CD4-positive, alpha-beta T cell treated with Interleukin-15 for 4 hours (primary cell): ENCODE measurements at places on chromosomes 6 and 20.

DNA sequence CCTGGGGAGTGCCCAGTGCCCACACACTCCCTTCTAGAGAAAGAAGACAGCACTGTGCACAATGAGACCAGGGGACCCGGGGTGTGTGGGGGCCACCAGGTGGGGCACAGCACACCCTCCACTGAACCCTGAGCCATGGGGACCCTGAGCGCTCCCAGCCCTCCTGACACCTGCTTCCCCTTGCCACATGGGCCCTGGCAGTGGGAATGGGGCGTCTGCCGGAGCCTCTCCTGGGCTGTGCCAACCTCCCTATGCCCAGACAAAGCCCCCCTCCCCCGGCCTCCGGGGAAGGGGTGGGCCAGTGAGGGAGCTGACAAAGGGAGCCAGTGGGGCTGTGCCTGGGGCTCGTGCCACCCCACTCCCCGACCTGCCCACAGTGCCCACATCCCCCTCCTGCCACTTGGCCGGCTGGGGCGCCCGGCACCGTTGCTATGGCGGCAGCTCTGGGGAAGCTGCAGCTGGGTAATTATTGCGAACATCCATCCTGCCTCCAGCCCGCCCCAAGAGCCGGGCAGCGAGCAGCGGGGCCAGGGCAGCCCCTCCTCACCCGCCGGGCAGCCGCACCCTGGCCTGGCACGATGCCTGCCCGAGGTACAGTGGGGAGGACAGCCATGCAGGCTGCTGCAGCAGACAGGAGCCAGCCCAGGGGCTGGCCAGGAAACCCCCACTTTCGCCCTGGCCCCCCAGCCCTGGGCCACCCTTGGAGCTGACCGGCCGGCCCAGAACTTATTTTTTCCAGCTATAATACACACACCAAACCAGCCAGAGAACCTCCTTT lies 41.9 kb upstream of the NOL4L start:
- no peak for DNase-seq

- DNase-seq = no peak
These were observed 84.5 kb upstream of the LRFN2 start for GRCh38 chr6:40671694-40672050.

DNA sequence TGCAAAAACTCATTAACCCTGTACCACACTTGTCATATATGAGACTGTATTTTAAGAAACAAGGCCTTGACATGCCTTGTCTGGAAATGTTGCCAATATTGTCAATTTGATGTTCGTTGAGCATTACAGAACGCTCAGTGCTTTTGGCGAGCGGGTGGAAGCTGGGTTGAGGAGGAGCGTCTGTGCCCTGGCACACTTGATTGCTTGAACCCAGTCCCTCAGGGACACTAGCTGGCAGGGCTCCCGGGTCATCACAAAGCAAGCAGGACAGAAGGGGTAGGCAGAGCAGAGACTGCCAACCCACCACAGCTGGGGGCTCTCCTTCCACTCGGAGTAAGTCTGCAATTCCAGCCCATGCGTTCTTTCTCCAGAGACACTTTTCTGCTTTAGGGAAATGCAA lies 286.3 kb downstream of the KHDC1L start:
- no peak for DNase-seq

GRCh38 chr20:14701326-14701725 lies 363.9 kb upstream of the FLRT3 start:
- no peak for DNase-seq

- DNase-seq = no peak
These were observed 43.6 kb downstream of the ADGRF1 start for GRCh38 chr6:46998436-46999017.

DNA sequence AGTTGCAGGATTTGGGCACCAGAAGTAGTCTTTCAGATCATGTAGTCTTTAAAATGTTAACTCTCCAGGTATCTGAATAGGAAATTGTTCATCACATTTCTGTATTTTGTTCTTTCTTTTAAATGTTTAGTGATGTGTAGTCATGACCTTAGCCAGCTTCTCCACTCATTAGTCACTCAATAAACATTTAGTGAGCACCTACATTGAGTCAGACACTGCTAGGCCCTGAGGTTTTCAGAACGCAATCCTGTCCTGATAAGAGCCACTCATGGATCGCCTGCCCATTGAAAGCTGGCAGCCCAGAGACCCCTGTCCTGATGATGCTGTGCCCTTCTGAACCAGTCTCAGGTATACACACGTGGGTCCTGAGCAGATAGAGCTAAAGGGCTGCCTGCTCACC lies 163.4 kb upstream of the HEY2 start:
- DNase-seq = no peak

GRCh38 chr6:111201244-111201554 lies 113.9 kb downstream of the SLC16A10 start:
- no peak for DNase-seq

DNA sequence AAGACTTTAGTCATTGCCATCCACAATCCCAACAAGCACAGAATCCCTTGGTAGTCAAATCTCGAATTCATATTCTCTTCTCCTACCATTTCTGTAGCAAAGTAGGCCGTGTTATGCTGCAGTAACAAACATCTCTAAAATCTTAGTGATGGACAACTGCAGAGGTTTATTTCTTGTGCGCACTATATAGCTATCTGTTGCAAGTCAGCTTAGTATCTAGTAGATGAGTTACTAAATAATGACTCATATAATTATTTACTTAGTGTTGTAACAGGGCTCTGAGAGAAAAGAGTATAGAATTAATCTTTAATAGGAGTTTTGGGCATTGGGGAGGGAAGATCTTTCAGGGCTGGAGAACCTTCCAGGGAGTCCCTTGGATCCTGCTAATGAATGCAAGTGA lies 73.3 kb downstream of the CAP2 start:
- DNase-seq = no peak

- DNase-seq = no peak
These were observed 16.3 kb downstream of the GSTA3 start for GRCh38 chr6:52893221-52893620.

- DNase-seq = no peak
These were observed 27.0 kb downstream of the CBFA2T2 start for GRCh38 chr20:33516882-33517281.

DNA sequence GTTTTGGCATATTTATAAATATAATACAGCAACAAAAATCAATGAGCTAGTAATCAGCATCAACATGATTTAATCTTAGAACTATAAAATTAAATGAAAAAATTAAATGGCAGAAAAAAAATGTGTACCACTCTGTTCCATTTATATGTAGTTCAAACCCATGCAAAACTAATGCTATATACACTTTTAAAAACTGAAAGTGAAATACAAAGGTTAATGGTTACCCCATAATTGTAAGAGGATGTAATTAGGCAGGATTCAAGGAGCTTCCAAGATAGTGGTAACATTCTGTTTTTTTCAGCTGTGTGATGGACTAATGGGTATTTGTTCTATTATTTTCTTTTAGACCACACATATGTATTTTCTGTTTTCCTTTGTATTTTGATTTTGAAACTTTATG lies 492.1 kb downstream of the UTRN start:
- DNase-seq = no peak

DNA sequence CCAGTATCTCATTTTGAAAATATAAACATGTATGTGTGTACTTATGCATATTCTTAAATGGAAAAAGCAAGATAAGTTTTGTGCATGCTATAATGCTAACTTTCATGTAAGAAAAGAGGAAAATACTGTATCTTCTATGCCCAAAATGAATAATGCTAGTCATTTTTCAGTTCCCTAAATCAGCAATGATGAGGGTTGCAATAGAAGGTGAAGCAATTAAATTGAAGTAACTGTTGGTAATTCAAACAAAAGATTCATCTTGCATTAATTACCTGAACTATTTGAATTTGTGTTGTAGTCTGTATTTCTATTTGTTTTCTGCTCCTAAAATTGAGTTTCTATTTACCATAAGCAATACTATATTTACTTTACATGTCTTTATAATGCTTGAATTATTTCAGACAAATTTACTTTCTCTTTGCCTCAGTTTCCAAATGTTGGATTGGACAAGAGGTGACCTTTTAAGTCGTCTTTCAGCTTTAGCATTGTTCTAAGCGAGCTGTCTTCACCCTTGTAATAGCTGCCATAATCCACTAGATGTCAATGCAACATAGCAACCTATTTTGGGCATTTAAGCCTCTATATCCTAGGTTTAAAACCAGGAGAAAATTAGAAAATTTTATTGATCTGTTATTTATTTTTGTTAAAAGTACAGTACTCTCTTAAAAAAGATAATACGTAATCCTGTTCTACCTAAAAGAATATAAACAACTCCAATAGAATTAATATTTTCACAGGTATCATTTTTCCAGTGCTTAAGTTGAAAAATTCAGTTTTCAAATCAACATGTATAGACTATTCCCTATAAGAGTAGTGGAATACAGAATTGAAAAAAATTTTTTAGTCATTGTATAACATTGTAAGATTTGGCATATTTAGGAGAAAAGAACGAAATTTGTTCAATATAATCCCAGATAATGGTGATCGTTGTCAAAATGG lies 52.3 kb upstream of the IFNGR1 start:
- peak; percentile 52 for DNase-seq

GRCh38 chr20:4127344-4127743 lies 112.0 kb upstream of the RNF24 start:
- DNase-seq = no peak

DNA sequence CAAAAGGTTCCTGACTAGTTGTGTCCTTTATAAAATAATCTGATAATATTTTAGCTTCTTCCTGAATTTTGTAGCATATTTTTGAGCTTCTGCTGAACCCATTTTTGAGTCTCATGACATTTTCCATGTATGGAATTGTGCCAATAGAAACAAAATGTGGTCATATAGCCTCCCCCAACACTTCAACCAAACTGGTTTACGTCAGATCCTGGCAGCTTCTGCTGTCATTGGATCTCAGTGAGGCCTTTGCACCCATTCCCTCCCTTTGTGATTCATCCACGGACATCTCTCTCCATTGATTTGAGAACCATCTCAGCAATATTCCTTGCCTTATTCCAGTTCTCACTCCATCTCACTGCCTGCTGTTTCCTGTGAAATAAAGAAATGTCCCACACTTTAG lies 166.0 kb upstream of the PROKR2 start:
- no peak for DNase-seq

DNA sequence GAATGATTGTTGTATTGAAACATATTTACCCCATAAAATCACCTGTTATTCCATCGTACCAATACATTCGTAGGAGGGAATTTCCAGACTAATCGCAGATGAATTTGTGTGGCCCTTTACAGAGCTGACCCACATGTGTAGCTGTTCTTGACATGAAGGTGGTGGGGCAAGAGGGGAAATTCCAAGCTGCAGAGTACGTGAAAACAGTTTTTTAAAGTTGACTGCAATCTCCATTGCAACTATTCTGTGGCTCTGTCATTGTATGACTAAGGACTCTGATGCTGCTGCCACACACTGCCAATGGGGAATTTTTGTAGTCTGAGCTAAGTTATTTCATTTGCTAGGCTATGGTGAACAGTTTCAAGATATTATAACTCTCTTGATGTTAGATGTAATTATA lies 46.4 kb upstream of the ADTRP start:
- no peak for DNase-seq

DNA sequence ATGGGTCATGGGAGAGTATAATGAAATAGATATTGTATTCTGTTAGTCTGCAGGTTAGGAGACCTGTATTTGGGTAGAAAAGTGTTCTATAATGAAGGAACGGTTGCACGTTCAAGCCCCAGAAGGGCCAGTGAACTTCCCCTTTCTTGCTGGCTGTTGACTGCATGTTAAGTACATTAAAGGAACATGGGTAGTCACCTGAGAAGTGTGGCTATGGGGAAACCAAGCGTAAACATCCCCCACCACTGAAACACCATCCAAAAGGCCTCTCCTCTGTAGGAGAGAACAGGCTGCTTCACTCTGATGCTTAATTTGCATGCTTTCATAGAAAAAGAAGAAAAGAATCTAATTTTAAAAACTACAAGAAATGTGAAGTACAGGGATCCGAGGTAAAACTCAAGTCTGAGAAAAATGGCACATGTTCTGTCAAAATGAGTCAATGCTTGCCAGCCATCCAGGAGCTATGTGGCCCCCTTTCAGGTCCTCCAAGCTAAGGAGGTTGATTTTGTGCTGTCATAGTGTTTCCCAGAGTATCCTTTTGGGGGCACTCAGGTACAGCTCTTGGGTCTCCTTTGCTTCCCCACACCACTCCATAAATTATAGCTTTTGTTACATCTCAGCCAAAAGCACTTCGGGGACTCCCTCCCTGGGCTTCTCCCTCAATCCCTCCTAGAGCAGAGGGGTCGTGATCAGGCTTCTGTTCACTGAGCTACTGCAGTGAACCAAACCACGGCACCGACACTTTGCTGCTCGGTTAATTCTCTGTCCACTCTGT lies 283.7 kb upstream of the AGPAT4 start:
- no peak for DNase-seq

DNA sequence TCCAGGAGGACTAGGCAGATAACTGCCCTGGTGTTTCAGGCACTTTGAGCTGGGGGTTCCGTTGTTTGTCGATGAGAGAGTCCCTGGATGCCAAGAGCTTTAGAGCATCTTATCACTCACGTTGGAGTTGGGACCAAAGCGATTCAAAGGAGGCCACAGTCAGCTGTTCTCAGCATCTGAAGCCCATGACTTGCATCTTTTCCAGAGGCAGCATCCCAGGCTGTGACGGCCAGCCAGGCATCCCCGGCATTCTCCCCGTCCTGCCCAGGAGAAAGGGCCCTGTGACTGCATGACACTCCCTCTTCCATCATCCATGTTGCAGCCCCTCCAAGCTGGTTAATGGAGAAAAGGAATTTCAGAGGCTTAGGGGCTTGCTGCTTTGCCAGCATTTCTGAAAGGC lies 520.3 kb downstream of the CDH26 start:
- no peak for DNase-seq

DNA sequence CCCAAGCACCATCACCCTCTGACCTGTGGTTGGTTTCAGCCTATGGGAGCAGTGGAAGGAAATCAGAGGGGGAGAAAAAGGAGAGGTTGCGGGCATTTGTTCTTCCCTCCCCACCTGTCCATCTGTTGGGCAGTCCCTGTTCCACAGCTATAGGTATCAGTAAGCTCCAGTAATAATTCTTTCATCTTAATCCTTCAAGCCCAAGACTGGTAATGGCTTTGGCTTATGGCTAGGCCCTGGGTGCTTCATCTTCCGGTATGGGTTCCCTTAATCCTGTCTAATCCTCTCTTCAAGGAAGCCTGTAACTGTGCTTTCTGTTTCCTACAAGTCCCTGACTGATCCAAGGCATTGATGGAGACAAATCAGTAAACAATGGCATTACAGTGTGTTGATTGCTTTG lies 42.2 kb upstream of the STK35 start:
- no peak for DNase-seq

DNA sequence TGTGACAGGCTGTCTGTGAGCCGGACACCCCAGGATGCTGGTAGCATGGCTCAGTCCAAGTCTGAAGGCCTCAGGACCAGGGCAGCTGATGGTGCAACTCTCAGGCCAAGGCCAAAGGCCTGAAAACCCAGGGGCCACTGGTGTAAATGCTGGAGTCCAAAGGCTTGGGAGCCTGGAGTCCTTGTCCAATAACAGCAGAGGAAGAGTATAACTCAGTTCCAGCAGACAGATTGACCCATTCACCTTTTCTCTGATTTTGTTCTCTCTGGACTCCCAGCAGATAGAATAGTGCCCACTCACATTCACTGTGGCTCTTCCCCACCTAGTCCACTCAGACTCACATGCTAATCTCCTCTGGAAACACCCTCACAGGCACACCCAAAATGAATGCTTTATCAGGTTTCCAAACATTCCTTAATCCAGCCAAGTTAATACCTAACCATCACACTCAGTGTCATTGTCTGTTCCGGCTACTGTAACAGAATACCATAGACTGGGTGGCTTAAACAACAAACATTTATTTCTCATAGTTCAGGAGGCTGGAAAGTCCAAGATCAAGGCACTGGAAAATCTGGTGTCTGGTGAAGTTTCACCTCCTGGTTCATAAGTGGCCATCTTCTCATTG lies 5.0 kb upstream of the TRAF3IP2 start:
- DNase-seq = no peak
